ENCODE measurements at places on chromosomes 2 and 18.

DNA sequence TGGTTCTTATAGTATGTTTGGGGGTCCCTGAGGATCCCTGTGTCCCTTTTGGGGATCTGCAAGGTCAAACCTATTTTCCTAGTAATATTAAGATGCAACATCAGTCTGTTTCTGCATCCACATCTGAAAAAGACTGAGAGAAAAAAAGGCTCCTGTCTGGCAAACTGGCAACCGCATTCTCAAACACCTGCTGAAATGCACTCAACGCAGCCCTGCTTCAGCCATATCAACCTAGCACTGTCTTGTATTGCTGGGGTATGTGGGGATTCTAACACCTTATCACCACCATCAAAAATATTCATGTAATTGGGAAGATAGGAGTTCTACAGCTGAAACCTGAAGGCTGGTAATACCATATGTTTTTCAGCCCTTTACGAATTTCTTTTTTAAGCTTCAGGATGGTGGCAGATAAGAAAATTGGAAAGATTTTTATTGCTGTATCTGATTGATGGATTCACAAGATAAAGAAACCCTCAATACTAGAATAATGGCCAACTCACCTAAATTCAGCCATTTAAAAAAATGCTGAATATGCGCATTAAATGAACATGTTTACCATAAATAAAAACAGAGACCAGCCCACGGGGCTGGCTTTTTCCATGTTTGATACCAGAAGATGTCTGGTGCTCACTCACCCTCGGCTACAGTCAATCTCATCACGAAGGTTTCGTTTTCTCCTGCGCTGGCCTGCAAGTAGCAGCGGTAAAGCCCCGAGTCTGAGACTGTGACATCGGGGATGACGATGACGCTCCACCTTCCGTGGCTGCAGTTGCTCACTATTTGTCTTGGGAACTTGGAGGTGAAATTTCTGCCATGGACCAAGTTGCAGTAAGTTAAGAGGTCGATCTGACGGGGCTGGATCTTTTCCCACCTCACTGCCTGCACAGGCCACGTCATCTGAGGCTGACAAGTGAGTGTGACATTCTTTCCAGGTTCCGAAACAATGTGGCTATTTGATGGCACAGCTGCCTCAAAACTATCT lies 52.3 kb downstream of the CD226 start:
- DNase-seq: no peak

DNA sequence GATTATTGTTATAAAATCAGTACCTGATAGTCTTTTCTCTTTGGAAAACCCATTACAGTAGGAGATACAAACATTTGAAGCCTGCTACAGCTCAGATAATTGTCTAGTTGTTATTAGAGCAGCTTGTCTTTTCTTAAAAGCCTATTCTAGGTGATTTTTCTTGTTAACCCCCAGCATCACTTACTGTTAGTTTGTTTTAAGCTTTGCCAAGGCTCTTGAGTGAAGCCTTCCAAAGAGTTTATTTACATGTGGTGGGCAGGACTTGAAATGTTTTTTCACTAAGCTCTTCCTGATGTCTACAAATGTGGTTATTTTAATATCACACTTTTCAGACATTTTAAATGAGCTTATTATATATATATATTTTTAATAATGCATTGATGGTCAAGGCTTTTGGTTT lies 791.3 kb downstream of the PLCL1 start:
- no peak for DNase-seq

DNA sequence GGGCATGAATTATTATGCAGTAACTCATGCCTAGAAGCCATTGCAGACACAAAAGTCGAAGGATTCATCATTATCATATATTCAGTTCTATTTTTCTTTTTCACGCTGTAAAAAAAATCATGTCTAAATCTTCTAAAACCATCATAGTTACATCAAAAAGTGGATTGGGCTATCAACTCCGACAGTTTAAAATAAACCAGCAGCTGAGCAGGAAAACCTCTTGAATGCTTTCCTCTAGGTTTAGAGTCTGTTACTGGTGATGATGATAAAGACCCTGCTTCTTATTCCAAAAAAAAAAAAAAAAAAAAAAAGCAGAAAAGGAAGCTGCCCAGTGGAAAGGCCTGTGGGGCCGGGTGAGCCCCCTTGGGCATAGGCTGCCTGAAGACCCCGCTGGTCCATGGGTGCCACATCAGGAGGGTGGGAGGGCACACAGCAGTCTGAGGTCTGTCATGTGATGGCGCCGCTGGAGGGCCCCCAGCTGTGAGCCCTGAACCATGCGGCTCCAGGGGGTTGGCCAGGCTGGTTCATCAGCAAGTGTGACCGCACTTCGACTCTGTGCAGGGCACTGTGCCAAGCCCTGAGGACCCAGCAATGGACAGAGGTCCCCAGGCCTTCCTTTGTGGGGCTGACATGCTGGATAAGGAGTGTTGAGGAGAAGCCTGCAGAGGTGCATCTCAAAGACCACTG lies 199.6 kb downstream of the EIPR1 start:
- DNase-seq: no peak

GRCh38 chr2:241129086-241129871 lies 20.0 kb downstream of the PASK start:
- DNase-seq: no peak

DNA sequence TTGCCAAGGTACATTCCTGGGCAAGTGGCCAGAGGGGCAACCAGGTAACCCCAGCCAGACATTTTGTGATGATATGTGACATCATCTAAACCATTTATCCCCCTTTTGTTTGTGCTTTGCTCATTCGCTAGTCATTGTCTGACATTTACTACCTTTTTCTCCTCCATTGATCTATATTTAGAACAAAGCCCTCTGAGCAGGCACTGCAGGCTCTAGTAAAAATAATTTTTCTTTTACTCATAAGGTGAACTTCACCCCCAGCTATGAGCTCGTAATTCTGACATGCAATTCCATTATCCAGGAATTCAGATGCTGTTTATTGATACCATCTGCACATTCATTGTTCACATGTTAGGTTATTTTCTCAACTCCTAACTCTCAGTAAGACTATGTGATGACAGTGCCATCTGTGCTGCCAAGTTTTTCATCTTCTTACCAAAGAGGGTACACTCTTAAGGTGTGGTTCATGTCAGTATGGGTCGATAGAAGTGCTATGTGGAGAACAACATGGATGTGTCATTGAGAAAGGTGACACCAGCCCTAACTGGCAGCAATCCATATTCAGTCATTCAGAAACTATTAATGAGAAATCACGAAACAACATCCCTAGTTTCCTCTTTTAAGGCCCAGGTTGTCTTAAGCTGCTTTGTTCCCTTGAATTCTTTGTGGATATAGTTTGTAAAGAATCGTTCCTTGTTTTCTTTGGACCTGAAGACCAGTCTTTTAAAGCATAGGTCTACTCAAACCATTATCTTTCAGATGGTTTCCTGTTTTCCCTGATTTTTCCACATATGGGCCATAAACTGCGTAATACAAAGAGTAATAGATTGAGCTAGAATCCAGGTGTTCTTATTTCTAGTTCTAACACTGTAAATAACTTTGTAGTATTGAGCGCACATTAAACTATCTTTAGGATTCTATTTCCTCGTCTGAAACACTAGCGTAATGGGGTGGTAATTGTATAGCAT lies 978.1 kb upstream of the CDH2 start:
- no peak for DNase-seq

GRCh38 chr2:95025406-95026319 lies at the start of gene MAL:
Gene MAL, plus strand, starts transcription at chr2:95025708. Its CDS starts 85 bp downstream, at chr2:95025793.
- DNase-seq: peak; percentile 51

DNA sequence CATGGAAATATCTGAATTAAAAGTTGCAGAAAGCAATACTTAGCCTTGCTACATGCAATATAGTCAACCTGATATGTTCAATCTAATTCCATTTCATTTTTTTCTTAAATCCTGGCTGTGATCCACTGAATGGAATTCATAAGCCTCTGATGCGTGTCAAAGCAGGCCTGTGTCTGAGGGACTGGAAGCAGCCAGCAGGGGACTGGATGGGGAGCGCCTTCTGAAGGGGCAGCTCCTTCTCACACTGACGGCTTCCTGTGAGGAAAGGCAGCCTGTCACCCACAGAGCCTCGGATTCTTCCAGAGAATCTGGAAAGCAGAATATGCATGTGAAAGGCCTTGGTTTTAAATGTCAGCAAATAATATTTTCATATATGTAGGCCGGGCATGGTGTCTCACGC lies 73.5 kb downstream of the KCNF1 start:
- DNase-seq: no peak

- no peak for DNase-seq
Measured at GRCh38 chr18:79583984-79584401, 95.6 kb upstream of the CTDP1 start.

DNA sequence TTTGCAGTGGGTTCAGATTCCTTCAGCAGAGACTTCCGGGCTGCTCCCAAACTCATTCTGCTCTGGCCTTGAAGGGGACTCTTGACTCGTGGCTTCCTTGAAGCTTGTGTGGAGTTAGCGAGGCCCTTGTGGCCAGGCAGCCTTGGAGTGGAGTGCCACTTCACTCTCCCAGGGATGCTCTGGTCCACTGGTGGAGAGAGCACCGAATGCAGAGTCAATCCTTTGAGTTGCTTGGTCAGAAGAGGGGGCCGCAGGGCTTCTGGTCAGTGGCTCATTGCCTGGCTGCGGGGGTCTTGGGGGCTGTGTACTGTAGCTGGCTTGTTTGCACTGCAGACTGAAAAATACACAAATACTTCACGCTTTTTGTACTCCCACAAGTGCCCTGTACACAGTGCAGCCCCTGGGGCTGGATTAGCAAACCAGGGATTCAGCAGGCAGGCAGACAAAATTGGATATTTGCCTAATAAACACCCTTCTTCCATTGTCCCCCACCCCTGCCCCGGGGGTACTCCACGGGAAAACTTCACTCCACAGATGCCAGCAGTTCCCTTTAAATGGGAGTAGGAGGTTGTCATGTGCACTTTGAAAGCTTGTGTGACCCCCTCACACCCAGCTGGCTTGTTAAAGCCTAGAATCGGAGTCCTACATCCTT lies 3.2 kb downstream of the GLI2 start:
- DNase-seq: no peak

GRCh38 chr2:201643216-201643890 lies at the start of gene TMEM237:
Gene TMEM237, minus strand, starts transcription at chr2:201643503. Its CDS starts 103 bp downstream, at chr2:201643400.
- no peak for DNase-seq

DNA sequence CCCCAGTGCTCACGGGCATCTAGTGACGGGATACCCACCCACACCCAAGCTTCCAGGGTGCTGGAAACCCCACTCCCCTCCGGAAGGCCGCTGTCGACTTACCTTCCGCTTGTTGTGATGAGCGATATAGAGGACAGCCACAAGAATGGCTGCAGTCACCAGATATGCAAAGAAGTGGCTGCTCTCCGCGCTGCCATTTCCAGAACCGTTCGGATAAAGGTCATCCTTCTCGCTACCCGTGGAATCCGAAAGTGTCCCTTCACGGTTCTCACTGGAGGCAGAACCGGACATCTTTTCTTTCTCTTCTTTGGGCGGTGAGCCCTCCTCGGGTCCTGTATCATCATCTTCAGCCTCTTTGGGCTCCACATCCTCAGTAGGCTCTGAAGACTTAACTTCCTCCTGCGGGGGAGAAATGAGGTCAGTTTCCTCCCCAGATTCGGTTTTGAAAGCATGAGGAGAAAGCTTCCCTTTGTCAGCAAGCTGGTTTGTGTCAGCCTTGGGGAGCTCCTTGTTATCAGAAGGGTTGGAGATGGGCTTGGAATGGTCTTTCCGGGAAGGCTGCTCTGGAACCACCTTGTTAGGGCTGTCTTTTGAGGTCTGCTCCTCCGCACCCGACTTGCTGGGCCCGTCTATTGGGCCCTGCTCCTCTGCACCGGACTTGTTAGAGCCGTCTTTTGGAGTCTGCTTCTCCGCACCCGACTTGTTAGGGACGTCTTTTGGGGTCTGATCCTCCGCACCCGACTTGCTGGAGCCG lies 1.2 kb downstream of the TGOLN2 start:
- no peak for DNase-seq

DNA sequence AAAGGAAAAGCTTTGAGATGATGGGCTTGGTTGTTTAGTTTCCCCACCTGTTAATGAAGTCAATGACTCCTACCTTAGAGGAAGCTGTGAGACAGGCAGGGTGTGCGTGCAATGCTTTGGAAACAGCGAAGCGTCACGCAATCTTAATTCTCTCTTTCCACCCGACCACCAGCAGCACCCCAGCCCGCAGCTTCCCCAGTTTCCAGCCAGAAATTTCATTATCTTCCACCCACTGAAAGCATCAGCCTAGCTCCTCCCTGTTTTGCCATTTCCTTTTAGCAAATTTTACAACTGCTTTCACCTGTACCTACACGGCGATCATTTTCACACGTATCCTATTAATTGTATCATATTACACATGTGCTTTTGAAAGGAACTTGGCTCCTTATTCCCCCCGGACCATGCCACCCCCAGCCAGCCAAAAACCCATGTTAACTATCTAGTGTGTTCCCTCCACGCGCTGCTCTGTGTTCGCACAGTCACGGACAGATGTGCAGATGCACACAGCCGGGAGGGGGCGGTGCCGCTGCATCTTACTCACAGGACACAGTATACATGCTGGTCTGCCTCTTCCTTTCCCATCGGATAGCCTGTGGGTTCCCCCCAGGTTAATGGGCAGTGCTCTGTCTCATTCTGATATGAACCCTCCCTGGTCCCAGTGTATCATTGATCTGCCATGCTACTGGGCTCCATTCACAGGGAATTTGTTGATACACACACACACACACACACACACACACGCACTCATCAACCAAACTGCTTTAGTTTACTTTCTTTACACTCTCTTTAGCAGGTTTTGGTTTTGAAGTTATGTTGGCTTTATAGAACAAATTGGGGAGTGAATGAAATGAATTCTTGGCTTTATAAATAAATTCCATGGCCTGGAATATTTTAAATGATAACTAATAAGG lies 22.4 kb downstream of the CYP27C1 start:
- DNase-seq: peak; percentile 42

GRCh38 chr2:120520929-120521912 lies 175.3 kb downstream of the INHBB start:
- peak; percentile 11 for DNase-seq

DNA sequence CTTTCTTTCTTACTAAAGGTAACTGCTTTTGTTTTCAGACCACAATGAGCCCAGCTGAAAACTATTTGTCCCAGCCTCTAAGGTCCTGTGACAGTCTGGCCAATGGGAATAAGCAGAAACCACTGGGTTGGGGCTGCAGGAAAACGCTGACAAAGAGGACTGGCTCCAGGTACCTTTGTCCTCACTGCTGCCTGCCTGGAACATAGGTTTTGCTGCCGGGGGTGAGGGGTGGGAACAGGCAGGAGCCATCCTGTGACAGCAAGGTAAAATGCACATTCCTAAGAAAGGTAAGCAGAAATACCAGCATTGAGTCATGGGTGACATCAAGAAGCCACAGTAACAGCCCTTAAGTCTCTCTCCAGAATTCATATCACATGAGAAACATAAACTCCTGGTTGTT lies 21.6 kb downstream of the PTPN2 start:
- DNase-seq: no peak

Measured in activated CD4-positive, alpha-beta T cell treated with anti-CD3 and anti-CD28 coated beads for 24 hours (primary cell).